Erythroblast (primary cell): ENCODE measurements at places on chromosomes 6 and 20.

GRCh38 chr6:44674226-44675155 lies 287.0 kb downstream of the CDC5L start:
- no peak for DNase-seq

DNA sequence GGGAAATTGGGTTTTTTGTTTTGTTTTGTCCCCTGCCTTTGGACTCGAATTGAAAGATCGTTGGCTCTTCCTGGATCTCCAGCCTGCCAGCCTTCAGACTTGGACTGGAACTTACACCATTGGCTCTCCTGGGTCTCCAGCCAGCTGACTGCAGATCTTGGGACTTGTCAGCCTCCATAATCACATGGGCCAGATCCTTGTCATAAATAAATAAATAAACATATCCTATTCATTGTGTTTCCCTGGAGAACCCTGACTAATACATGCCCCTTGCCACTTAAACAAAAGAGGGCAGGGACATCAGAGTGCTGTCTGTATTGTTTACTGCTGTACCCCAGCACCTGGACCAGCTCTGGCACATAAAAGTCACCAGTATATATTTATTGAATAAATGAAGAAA lies 101.5 kb downstream of the CAP2 start:
- DNase-seq: no peak

DNA sequence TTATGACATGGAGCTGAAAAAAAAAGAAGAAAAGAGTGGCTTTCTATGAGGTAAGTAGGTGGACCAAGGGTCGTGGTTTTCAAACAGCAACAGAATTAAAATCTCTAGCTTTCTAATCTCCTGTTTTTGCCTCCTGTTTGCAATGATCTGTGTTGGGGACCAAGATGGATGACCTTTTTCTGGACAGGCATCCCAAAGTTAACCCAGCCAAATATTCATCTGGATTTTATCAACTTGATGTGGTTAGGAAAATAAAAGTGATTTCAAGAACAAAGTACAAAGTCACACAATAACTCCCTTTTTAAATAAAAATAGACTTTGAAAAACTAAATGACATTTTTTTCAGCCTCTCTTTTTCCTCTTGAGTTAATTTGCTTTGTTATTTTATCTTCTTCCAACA lies 282.1 kb upstream of the PRDM1 start:
- DNase-seq: no peak

- DNase-seq: no peak
Measured at GRCh38 chr6:841569-841968, 148.6 kb upstream of the EXOC2 start.

- DNase-seq: no peak
Measured at GRCh38 chr6:48606618-48607017, 495.6 kb upstream of the PTCHD4 start.

DNA sequence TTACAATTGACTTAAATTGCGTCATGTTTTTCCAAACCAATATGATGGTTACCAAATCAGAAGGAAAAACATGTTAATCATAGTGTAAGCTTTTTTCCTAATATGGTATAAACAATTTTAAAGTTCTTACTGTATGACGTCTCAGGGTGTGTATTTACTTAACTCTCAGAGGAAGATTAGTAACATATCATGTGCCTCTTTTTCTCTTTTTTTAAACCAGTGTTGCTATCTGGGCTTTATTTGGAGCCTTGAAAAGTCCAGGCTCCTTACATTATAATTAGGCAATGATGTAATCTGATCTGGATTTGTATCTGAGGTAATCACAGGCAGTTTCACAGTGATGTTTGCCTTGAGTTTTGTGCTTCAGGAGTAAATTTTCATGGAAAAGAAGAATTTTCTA lies 20.4 kb upstream of the RAB23 start:
- no peak for DNase-seq

- DNase-seq: no peak
Measured at GRCh38 chr6:125200941-125201340, 47.4 kb downstream of the TPD52L1 start.

DNA sequence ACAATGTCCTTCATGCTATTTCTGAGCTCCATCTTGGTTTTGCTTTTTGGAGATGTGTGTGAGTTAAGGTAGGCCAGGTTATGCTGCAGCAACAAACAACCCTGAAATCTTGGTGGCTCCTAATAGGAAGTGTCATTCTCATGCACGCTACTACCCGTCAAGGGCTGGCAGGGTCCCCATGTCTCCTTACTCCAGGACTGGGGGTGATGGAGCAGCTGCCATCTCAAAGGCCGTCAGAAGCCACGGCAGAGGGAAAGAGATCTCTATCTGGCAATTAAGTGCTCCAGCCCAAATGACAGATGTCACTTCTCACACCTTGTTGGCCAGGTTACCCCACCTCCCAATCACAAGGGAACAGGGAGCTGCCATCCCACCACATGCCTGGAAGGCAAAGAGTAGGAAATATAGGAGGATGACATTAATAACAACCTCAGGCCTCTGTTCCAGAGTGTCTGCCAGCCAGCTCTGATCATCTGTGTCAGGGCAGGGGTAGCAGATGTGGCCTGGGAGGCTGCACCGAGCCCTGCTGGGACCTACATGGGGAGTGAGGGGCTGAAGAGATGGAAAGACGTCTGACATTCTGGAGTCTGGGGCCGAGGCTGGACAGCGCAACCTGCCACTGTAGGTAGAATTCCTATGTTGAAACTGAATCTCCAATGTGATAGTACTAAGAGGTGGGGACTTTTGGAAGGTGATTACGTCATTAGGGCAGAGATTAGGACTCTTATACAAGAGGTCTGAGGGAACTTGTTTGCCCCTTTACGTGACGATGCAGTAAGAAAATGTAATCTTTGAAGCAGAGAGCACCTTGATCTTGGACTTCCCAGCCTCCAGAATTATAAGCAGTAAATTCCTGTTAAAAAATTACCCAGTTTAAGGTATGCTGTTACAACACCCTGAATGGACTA lies 4.8 kb upstream of the SDCBP2 start:
- DNase-seq: no peak

GRCh38 chr6:134642279-134642678 lies 307.6 kb downstream of the ALDH8A1 start:
- no peak for DNase-seq

- DNase-seq: no peak
Measured at GRCh38 chr6:168414336-168415097, 26.5 kb upstream of the SMOC2 start.

- no peak for DNase-seq
Measured at GRCh38 chr6:116003668-116004067, 57.0 kb downstream of the FRK start.

GRCh38 chr6:76792394-76792793 lies 670.9 kb downstream of the HTR1B start:
- DNase-seq: no peak

DNA sequence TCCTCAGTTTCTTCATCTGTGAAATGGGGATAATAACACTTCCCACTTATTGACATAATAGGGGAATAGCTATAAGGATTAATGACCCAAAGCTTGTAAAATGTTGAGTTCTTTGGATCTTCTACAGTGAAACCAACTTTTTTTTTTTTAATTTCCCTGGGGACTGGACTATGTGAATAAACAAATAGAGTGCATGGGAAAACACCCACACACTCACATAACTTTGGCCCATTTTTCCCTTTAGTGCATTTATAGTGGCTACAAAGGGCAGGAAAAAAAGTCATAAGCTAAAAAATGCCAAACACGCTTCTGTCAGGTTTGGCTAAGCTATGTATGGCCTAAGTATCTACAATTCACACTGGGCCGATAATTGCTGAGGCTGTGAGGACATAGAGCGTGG lies 406.2 kb upstream of the JAG1 start:
- no peak for DNase-seq

GRCh38 chr6:39393075-39393474 lies 70.6 kb upstream of the KCNK16 start:
- no peak for DNase-seq

DNA sequence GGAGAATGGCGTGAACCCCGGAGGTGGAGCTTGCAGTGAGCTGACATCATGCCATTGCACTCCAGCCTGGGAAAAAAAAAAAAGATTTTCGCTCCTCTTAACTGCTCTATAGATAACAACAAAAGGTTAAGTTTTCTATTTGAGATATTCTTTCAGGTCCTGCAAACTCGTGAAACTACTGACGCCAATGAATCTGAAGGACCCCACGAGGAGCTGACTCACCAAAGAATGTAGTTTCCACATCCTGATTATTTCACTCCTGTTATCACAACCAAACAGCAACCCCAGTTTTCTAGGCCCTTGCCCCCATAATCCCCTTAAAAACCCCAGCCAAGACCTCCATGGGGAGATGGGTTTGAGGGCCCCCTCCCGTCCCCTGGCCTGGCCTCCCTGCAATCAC lies 58.7 kb downstream of the OTOR start:
- DNase-seq: no peak

GRCh38 chr6:69987550-69987949 lies 121.2 kb downstream of the COL19A1 start:
- DNase-seq: no peak

DNA sequence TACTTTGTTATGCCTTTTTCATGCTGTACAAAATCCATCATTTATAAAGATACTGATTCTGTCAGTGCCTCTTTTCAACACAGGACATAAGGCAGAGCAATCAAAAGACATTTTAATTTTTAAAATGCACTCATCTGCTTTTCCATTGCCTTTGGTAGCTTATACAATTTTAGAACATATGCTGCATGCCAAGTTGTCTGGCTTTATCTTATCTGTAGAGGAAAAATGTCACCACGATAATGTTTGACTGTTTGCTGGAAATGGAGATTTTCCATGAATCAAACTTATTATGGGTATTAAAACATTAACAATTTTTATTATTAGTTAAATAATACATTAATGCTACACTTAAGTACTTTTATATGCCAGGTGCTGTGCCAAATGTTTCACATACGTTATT lies 50.5 kb downstream of the NKAIN2 start:
- DNase-seq: no peak
